ENCODE measurements at places on chromosomes 16 and 17.

DNA sequence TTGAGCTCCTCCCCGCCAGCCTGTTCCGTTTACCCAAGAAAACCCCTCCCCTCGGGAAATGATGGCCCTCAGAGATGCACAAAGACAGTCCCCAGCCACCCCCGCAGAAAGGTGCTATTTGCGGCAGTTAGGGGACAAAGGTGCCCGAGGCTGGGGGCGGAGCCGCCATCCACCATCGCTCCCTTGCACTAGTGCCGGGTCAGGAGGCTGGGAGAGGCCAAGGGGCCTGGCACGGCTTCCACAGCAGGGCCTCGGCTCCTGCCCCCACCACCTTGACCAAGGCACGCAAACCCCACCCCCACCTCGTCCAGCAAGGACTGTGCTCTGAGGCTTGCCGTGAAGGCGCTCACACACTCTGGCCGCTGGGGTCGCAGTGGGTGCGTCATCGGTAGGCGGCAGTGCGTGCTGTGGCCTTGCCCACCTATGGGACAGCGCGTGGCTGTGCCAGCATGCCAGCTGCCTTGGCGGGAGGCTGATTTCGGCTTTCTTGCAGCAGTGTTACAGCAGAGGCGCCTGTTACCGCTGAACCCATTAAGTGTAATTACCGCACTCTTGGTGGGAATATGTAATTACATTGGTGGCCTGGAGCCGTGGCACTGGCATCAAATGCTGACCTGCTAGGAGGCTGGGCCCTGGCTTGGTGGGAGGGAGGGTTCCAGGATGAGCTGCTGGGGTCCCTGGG lies 31.8 kb downstream of the TPSG1 start:
- no peak for DNase-seq

- DNase-seq, result no peak
Measured at GRCh38 chr17:2174468-2175293, 119.8 kb downstream of the HIC1 start.

GRCh38 chr17:10292057-10292937 lies 80.5 kb downstream of the MYH13 start:
- no peak for DNase-seq

DNA sequence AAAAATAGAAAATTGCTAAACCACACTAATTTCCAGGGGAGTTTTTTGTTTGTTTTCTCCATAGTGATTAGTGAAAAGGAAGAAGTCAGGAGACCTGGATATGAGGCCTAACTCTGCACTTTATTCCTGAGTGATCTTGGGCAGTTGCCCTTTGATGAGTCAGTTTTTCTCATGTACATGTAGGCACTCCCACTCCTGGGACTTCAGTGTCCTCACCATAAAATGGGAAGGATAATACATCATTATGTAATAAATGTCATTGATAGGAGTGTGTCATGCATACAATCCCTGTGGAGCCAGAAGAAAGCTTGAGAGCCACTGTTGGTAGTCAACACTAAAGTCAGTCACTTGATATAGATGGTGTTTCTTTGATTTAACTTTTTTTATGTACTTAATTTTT lies 32.5 kb downstream of the WIPF2 start:
- DNase-seq, result no peak

Data from chondrocyte (in vitro differentiated cells).